ENCODE measurements at places on chromosomes 13 and 19.
A peak's percentile ranks its signal among the peaks of the same experiment; 100 is the strongest.

GRCh38 chr19:47427241-47428176 is 8.2 kb upstream of the MEIS3 start:
- peak; percentile 81 for DNase-seq

DNA sequence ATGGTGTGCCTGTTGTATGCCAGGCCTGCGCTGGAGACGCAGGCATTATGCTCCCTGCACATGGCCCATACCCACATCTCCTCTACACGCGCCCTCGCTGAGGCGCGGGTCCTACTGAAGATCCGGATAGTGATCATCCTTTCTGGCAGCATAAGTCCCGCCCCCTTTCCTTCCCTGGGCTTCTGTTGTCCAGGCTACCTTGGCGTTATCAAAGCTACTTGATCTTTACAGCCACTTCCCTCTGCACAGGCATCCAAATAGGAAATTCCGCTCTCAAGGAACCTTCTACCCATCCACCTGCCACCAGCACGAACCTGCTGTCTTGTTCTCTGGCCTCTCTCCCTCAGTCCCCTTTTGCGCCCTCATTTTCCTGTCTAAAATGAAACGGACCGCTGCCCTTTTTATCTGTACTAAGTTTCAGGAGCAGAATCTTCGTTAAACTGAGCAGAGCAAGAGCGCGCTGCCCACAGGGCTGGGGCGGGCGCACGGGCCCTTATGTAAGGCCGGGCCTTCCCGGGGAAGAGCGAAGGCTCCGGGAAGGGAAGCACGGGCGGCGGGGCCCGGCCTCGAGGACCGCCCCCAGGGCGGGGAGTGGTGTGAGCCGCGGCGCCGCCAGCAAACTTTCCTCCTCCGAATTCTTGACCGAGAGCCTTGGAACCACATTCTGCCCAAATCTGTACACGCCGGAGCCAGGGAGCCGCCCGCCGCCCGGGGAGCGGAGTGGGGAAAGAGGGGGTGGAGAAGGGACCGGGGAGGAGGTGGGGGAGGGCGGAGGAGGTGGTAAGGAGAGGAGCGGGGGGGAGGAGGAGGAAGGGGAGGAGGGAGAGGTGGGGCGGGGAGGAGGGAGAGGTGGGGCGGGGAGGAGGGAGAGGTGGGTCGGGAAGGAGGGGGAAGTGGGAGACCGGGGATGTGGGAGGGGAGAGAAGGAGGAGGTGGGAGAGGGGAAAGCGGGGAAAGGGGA is 920 bp upstream of the UBE2L5 start:
- peak; percentile 68 for DNase-seq

DNA sequence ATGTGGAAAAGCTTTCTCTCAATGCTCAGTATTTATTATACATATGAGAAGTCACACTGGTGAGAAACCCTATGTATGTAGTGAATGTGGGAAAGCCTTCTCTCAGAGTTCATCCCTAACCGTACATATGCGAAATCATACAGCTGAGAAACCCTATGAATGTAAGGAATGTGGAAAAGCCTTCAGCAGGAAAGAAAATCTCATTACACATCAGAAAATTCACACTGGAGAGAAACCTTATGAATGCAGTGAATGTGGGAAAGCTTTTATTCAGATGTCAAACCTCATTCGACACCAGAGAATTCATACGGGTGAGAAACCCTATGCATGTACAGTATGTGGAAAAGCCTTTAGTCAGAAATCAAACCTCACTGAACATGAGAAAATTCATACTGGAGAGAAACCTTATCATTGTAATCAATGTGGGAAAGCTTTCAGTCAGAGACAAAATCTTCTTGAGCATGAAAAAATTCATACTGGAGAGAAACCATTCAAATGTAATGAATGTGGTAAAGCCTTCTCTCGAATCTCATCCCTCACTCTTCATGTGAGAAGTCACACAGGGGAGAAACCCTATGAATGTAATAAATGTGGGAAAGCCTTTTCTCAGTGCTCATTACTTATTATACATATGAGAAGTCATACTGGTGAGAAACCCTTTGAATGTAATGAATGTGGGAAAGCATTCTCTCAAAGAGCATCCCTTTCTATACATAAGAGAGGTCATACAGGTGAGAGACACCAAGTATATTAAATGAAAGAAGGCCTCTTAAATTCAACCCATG is 34.4 kb downstream of the ZNF568 start:
- no peak for DNase-seq

DNA sequence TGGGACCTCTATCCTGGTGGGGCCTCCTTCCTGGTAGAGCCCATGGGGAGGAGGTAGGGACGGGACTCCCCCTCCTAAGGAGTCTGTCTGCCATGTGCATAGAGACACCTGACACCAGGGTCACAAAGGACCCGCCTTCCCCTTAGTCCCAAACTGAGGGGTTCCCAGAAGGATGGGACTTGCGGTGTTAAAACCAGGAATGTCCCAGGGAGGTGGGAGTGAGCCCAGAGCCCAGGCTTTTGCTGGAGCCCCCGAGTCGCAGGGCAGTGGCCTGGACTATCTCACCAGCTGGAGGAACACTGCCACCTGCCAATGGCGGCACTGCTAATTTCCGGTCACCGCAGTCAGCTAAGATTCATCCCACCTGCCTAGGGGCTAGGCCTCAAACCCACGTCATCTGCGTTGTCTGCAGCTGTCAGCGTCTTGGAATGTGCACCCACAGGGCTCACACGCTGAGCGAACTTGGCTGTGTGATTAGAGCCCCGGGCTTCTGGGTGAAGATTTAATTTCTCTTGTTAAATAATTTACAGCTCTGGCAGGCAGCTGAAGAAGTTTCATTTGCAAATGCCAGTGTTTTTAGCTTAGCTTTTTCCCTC is 31.9 kb upstream of the ATP11A start:
- DNase-seq: no peak

DNA sequence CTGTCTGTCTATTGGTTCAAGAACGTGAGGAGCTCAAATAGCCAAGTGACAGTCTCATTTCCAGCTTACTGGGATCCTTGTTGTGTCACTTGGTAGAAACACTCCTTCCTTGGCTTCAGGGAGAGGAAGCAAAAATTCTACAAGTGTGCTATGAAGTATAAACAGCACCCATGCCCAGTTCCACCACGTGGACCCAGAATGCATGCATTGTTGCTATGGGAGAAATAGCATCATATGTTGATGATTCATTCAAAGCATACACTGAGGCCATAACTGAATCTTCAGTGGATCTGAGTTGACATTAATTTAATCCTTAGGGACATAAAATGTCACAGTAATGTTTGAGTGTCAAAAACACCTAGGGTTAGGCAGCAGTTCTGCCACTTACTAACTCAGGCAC is 199.0 kb upstream of the RXFP2 start:
- no peak for DNase-seq

DNA sequence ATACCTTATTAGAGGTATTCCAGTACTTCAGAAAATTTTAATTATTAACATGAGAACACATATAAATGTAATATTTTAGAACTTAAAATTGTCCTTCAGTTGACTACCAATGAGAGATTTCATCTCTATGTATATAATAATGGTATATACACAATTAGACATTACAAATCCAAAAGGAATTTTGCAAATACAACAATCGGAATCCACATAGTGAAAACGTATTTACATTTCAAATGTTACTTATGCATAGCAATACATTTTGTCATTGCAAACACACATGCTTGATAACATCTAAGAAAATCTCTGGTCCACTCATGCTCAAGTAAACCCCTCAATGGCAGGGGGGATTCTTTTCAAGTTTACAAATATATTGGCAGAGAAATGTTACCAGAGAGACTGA is 2345.2 kb downstream of the PCDH9 start:
- no peak for DNase-seq
